Fibroblast of skin of back (primary cell): ENCODE measurements at places on chromosomes 7 and 10.
A peak's percentile ranks its signal among the peaks of the same experiment; 100 is the strongest.

DNA sequence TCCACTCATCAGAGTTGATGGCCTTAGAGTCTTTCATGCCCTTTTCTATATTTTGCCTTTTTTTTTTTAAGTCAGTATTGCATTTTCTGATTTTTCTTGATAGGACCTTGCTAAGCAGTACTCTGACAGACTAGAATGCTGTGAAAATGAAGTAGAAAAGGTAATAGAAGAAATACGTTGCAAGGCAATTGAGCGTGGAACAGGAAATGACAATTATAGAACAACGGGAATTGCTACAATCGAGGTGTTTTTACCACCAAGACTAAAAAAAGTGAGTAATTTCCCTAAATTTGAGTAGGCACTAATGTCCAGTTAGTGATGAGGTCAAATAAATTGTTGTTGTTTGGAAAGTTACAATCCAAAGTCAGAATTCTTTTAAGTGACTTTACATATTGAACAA is 7.4 kb downstream of the NUB1 start:
- DNase-seq, result no peak

- peak; percentile 53 for DNase-seq
Observed at GRCh38 chr10:69475433-69475830, 24.2 kb downstream of the TSPAN15 start.

- DNase-seq, result peak; percentile 49
Observed at GRCh38 chr7:131692131-131692960, 135.9 kb upstream of the PODXL start.

DNA sequence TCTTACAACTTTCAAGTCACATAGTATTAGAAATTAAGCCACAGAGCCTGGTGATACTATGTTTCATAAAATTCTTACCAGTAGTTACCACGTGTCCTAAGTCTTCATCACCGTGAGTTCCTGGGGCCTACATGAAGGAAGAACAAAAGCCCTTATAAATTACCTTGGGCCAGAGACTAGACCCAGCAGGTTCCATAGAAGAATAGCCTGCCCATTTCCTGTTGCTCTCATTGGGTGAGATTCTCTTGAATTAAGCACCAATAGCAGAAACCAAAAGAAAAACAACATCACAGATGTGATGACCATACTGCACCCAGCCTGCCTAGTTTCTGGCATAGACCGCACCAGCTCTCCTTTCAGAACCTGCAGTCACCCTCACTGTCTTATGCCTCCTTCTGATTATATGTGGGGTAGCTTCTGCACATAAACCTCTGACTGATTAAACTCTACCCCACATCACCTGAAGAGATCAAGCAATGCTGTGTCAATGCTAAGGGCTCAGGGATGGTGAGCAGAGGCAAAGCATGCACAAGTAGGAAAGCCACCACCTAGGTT is 18.0 kb upstream of the SEM1 start:
- no peak for DNase-seq

DNA sequence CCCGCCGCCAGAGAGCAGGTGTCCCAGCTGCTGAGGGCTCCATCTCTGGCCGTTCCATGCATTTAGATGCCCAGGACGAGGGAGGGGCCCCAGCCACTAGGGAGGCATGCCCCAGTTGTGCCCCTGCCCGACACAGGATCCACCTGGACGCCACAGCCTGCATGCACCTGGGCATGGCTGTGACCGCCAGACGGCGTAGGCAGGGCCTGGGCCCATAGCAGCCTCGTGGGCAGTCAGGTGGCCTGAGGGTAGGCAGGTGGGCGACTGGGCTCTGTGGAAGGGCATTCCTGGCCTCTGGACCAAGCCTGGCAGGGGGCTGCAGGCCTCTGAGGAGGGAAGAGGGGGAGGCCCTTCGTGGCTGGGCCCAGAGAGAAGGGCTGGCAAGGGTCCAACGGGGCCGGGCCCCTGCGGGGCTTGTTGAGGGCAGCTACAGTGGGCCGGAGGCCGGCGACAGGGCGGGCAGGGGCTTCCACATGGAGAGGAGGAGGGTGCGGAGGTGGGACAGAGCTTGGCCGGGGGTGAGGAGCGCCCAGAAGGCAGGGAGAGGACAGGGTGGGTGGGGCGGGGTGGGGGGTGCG is 76.0 kb upstream of the NKX6-2 start:
- DNase-seq, result no peak

- peak; percentile 38 for DNase-seq
Observed at GRCh38 chr10:119235356-119235755, 28.0 kb downstream of the GRK5 start.

DNA sequence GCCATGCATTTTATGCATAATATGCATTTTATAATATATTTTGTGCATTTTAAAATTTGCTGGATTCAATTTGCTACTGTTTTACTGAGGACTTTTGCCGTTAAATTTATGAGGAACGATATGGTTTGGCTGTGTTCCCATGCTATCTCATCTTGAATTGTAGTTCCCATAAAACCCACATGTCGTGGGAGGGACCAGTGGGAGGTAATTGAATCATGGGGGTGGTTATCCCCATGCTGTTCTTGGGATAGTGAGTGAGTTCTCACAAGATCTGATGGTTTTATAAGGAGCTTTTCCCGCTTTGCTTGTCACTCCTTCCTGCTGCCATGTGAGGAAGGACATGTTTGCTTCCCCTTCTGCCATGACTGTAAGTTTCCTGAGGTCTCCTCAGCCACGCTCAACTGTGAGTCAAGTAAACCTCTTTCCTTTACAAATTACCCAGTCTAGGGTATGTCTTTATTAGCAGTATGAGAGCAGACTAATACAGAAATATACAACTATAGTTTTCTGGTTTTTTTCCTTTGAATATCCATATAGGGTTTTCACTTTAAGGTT is 201.4 kb upstream of the SH2B2 start:
- DNase-seq, result no peak

DNA sequence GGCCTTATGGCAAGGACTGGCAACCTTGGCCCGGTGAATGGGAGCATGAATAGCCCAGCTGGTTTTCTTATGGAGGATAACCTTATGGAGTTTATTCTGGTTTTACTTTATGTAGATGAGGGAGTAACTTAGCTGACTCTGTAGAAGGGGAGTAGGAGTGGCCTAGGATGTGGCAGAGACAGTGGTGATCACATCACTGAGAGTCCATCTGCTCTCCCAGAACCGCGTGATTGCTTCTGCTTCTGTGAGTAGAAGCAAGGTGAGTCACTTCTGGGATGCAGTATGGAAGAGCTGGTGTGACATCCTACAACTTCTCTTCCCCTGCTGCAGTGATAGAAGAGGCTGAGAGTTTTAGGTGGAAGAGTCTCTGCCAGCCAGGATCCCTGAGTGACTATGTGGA is 129.2 kb downstream of the RPS24 start:
- peak; percentile 6 for DNase-seq

DNA sequence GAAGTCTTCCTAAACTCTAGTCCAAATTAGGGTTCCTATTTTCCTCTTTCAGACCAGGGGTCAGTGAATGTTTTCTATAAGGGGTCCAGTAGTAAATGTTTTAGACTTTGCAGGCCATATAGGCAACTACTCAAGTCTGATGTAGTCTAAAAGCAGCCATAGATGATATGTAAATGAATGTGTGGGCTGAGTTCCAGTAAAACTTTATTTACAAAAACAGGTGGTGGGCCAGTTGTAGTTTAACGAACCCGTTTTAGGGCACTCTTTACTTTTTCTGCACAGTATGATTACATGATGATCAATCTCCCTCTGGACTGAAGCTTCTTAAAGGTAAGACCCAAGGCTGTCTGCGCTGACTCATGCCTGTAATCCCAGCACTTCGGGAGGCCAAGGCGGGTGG is 243.6 kb downstream of the CAMK1D start:
- DNase-seq, result no peak

DNA sequence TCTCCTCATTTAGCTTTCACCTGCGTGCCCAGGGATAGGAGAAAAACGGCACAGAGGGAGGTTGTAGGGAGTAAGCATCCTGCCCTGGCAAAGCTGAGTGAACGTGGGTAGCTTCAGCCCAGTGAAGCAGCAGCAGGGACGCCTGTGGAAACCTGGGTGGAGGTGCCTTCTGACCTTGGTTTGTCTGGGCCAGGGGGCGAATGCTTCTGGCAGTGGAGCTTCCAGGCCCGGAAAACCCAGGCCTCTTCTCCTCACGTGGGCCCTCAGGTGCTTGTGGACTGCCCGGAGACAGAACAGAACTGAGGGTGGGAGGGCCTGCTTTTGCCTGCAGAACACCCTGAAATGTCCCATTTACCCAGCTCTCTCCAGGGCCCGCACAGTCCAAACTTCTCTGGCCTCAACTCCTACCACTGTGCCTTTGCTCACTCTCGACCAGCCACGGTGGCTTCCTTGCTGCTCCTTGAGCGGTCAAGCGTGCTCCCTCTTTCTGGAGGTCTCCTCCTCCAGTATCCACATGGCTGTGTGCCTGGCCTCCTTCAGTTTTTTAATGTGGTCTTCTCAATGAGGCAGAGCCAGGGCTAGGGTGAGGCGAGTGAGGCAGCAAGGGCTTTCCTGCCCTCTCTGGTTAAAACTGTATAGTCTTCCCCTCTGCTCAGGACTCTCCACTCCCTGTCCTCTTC is 62.4 kb downstream of the TMEM209 start:
- DNase-seq, result no peak

DNA sequence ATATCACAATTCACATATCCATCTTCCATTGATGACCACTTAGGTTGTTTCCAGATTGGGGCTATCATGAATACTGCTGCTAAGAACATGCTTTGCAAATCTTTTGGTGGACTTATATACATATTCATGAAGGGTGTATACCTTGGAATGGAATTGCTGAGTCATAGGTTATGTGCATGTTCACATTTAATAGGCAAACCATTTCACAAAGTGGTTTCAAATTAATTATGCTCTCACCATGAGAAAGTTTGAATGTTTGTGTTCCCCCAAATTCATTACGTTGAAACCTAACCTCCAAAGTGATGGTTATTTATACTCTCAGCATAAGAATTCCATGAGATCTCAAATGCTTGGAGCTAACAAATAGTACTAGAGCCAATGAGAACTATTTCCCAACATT is 86.4 kb downstream of the VPS41 start:
- DNase-seq, result no peak

- DNase-seq, result peak; percentile 74
Observed at GRCh38 chr7:79453558-79454360, at the start of gene MAGI2. Gene MAGI2 (minus strand): TSS chr7:79453667. CDS start chr7:79453320, 347 bp downstream.

GRCh38 chr10:105793071-105793470 is 1152.0 kb downstream of the SORCS3 start:
- no peak for DNase-seq

DNA sequence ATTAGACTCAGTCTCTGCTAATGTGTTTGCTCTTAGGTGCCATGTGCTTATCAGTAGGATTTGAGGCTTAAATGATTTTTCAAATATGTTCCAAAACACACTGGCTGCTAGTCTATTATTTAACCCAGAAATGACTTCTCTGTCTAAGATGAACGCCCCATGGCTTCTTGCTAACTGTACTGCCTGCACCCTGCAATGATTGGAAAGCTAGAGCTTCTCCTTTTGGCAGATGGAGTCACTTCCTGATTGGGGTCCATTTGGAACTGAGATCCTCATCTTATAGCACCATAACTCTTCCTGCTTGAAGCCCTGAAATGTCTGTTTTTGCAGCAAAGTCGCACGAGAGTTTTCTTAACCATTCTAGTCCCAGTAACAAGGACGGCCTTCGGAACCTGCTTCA is 186.5 kb upstream of the ADO start:
- no peak for DNase-seq

- no peak for DNase-seq
Observed at GRCh38 chr7:148060724-148061123, 529.8 kb upstream of the C7orf33 start.

GRCh38 chr10:62693306-62693705 is 111.2 kb upstream of the ADO start:
- DNase-seq, result no peak

GRCh38 chr7:71843676-71844075 is 568.5 kb downstream of the CALN1 start:
- DNase-seq, result no peak

DNA sequence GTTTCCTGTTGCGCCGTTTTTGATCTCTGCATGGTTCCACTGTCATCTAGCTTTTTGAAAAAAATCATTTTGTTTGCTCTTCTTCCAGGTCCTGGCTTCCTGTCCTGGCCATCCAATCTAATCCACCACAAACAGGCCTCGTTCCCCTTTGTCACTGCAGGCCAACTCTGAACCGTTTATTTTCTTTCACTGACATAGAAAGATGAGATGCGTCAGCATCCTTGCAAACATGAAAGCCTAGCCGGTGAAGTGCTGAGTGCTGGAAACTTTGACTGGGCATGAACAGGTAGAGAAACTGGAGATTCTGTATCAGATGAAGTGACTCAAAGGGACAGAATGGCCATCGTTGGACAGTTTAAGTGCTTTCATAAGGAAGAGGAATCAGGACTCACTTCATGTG is 1247.8 kb downstream of the TYW1 start:
- no peak for DNase-seq

DNA sequence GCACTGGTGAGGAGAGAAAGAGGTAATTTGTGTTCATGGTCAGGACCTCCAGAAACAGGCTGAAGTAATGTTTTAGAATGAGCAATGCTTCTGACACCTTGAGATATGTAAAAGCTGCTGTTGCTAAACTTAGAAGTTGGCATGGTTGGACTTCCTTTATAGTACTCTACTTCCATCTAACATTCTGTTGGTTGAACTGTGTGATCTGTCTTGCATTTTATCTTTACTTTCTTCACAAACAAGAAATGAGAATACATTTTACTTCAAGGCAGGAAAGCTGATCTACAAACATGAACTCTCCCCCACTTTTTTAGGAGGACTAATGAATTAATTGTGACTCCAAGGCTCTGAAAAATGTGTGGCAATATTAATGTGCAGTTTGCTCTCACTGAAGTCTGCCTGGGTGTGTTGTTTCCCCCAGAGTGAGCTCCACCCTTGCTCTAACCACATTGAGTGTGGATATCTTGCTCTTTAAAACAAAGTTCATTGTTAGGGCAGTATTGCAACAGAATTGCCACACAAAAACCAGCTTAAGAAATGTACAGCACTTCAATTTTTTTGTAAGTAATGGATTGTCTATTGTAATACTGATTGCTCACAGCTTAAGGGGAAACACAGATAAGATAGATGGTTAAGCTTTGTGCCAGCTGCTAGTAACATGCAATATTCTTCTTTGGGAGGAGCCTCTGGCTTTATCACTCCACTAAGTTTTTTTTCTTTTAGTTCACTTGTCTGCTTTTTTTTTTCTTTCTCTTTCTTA is 69.0 kb downstream of the ADD3 start:
- DNase-seq, result peak; percentile 71

GRCh38 chr10:132715776-132716680 is 69.9 kb downstream of the NKX6-2 start:
- no peak for DNase-seq

- DNase-seq, result peak; percentile 19
Observed at GRCh38 chr7:1460821-1461645, 1.8 kb upstream of the MICALL2 start.

- no peak for DNase-seq
Observed at GRCh38 chr7:146875981-146876380, 759.4 kb downstream of the CNTNAP2 start.
